Ureter (tissue), 1 donor: ENCODE measurements at places on chromosomes 6 and 20. TPM values are rescaled to one million over a fixed set of nuclear protein-coding genes. Genes with fewer than 3 reads are reported as not detected.

DNA sequence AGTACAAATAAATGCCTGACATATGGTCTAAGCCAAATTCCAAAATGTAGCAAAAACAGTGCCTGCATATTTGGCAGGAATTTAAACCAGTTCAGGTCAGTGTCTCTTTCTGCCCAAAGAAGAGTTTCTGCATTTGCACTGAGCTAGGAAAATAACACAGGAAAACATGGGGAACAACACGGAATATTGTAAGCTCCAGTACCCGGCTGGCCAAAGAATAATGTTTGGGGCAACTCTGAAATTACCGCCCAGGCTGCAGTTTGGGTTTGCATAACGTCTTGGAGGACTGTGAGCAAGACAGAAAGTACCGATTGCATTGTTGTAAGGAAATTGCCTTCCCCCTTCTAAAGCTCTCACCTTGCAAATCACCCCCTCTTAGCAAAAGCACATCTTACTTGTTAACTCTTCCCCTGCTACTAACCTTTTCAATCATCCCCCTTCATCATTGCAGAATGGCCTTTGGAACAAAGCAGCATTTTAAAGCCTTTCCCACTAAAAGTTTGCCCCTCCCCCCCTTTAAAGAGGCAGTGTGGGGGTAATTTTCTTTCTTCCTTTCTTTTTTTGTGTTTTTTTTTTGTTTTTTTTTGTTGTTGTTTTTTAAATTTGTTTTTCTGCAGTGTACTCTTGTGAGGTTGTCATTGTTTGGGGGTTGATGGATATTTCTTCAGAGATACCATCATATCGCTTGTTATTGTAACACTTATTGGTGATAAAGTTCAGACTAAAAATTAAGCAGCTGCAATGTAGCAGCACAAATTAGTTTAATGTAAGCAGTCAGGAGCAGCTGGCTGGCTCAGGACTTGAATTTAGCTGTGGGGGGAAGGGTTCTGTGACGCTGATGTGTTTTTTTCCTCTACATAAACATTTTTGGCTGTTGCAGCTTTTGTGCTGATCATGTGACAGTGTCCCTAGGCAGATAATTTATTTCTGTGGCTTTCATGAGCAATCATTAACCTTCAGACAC is 100.0 kb upstream of the CITED2 start:
- no peak for DNase-seq

- DNase-seq = no peak
These were observed 8.0 kb downstream of the REPS1 start for GRCh38 chr6:138979813-138980668.

- DNase-seq = no peak
These were observed 104.4 kb upstream of the SALL4 start for GRCh38 chr20:51906679-51907078.

GJE1 gene
- not detected for total RNA-seq

RARS2 gene
- 46.5 TPM for total RNA-seq

DNA sequence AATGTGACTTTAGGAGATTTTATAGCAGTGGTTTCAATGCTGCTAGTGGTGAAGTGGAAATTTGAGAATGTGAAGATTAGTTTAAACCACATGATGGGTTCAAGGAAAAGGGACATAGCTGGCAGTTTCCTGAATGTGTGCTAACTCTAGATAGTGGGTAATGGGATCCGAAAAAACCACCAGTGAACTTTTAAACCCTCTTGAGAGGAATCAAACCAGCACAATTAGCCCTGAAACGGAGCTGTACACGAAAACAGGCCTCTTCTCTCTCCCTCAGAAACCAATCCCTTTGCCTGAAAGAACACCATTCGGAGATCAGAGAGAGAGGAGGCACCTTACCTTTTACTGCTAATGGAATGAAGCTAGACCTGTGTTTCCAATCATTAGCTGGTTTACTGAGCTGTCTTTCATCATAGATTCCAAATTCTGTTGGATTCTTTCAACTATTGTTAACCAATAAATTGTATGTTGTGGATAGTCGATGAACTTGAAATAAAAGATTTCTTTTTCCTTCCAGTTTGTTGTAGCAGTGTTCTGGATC is 103.9 kb downstream of the AIG1 start:
- DNase-seq = no peak

DNA sequence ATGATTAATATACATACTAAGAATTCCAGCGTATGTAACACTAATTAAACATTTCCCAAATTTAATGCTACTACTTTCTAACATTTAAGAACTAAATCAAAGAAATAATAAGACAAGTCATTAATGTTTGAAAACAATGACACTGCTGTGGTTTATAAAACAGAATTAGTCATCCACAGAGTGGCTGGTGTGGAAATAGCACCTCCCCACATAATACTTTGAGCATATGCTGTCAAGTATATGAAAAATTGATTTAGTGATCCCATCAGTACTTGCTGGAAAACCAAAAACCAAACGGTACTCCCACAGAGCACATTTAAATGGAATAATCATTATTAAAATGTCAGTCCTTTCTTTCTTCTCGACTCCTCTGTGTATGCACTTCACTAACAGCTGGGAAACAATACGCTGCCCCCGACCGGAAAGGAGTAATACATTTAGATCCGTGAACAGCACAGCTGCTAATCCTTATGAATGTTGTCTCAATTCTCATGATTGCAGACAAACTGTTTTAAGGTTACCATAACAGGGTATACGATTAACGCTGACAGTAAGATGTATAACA is 78.4 kb downstream of the PREP start:
- DNase-seq = no peak

- DNase-seq = no peak
These were observed 651.5 kb downstream of the MAFB start for GRCh38 chr20:40037511-40037910.

CGA gene
- total RNA-seq = not detected

- DNase-seq = peak; percentile 87
These were observed 1.0 kb downstream of the CCN2 start for GRCh38 chr6:131949909-131950766.

HSD17B8 gene
- 28.6 TPM for total RNA-seq

SLC26A8 gene
- 0.18 TPM for total RNA-seq

HSPA1L gene
- 1.7 TPM for total RNA-seq

DNA sequence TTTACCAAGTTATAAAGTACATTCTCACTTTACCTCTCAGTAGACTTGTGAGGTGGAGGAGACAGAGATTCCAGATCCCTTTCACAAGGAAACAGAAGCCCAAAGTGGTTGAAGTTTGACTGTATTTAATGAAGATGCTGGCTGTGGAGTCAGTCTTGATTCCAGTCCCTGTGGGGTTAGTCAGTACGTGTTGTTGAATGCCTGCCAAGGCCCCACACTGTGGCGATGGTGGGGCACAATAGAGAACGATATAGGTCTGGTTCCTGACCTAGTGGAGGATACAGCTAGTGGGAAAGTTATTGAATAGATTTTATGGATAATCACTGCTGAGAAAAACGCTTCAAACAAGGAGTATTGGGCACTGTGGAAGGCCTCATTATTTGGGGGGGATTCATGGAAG is 71.4 kb downstream of the LRRC1 start:
- DNase-seq = no peak

GRCh38 chr20:25468126-25469075 is 60.9 kb downstream of the GINS1 start:
- no peak for DNase-seq

GRCh38 chr6:14743144-14743473 is 502.8 kb upstream of the JARID2 start:
- no peak for DNase-seq

GRCh38 chr6:5942591-5942990 is 64.1 kb downstream of the NRN1 start:
- no peak for DNase-seq

DNA sequence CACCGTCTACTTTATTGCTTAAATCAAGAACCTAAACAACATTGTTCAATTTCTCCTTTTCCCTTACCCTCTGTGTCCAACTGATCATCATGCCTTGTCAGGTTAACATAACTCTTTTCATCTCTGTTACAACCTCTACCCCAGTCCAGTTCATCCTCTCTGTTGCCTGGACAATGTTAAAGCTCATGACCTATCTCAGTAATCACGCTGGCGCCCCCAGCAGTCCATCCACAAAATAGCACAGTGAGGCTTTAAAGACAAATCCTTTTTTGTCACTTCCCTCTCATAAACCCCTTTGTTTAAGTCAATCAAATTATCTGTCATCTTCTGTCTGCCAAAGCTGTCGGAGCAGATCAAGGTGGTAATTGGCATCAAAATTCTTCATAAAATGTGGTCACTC is 140.1 kb downstream of the QKI start:
- no peak for DNase-seq

DNA sequence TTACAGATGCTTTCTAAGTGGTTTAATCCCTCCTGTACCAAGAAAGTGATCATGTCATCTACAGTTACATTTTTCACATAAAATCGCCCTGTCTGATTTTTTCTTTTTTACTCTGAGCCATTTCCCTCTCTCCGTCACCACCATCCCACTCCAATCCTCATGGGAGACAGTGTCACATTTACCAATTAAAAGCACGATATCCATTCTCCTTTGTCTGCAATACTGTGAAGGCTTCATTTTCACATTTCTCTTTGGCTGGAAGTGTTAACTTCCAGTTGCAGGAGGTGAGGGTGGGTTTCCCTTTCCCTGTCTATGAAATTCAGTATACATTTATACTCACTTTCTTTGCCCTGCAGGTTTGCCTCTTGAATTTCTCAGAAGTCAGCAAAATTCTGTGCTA is 372.7 kb upstream of the CNR1 start:
- no peak for DNase-seq

GRCh38 chr6:21426841-21427490 is 166.6 kb upstream of the SOX4 start:
- no peak for DNase-seq

GLP1R gene
- total RNA-seq = 0.36 TPM

HELZ2 gene
- 35.6 TPM for total RNA-seq

DNA sequence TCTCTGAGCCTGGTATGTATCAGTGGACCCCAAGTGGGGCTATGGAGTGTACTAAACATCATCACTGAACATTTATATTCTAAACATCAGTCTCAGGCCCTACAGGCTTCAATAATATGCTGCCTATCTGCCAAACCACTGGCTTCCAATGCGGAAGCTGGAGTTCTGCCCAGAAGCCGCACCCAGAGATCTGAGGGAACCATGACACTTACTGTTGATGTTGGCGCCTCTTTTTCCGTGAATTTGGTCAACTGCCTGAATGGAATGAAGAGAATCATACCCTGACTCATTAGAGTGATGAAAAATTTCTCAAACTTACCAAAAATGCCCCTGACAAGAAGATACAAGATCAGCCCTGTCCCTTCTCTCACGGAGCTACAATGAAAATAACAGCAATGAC is 66.2 kb downstream of the SLC22A23 start:
- peak; percentile 68 for DNase-seq

DNA sequence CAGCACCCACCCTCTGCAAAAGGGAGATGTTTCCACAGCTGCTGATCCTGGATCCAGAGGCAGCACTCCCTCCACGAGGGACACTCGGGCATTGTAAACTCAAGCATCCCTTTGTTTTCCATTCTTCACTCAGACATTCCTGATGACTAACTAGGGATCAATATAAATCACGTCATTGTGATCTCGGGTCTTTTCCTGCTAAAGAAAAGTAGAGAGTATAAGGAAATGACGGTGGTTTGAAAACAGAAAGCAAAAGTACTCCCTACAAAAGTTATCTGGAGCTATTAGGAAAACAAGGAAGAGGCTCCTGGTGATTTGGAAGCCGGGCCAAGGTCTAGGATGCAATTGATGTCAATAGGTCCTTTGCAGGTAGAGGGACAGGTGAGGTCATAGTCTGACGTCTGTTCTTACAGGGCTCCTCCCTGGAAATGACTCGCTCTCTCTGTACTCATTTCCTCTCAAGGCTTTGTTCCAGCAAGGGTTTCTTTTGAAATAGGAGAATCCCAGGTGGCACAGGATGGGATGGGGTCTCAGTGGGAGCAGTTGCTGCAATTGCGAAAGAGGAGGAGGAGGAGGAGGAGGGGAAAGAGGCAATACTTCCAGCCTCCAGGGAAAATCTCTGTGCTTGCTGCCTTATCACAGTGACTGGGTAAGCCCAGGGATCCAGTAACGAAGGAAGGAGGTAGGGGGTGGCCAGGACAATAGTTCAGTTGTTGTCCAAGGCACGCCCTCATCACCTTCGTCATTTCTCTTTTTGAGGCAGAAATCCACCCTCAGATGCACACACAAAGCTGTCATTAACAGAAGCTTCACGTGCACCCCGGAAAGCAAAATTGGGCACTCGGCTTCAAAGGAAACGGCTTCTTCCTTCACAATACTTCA is 222.8 kb downstream of the LY86 start:
- no peak for DNase-seq

DNA sequence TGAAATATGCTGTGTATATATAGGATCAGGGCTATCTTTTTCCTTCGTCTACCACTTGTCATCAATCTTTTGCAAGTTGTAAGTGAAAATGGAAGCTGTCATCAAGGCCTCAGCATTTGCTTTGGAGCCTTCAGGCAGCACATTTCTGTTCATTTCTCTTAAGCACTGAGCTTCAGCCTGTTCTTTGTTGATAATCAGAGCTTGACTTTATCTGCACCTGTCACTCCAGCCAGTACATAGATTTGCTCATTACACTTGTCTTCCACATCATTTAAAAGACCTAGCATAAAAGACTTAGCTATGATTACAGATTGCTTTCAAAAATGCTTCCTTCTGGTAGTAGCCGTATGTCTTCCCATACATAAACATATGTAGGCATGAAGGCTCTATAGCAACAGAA is 189.8 kb upstream of the GRIK2 start:
- no peak for DNase-seq

SMPDL3A gene
- total RNA-seq = 18.8 TPM
